ENCODE measurements at places on chromosomes 7 and 10.

- DNase-seq, result no peak
Observed at GRCh38 chr10:113037218-113037617, 87.2 kb downstream of the TCF7L2 start.

DNA sequence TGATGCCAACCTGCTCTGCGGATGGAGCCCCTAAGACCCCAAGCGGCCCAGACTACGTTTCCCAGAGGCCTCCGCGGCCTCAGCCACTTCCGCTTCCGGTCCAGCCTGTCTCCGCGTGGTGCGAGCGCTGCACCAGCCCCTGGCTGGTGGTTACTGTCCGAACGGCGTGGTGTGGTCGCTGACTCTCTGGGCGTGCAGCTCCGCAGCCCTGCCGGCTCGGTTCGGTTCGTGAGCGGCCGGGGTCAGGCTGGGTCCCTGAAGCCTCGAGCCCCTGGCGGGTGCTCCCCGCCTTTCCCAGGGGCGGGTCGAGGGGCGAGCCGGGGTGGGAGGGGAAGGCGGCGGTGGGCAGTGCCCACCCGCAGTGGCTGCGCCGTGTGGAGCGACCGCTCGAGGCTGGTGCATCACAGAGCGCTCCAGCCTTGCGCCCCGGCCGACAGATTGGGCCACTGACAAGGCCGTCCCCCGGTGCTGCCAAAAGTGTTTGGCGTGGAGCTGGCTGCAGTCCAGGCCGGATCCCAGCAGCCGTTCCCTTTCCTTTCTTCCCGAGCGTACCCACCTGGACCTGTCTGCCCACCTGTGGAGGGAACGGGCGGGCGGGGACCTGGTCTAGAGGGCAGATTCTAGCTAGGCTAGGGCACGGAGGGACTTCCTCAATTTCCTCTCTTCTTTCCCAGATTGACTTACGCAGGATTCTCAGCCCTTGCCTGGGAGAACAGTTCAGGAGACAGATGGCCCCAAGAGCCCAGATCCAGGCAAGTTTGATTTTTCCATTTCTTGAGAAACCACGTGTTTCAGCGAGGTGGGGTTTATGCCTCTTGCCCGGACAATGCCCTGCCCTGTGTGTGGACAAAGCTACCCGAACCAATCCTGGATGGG lies at the start of gene ZNF485:
ZNF485 (plus strand) TSS at position 116 of the 876 bp plus-strand sequence; CDS start at position 729, 613 bp downstream.
- peak; percentile 40 for DNase-seq

GRCh38 chr10:102718220-102718619 lies 3.8 kb downstream of the SFXN2 start:
- no peak for DNase-seq

- DNase-seq, result no peak
Observed at GRCh38 chr7:47392241-47392759, 189.6 kb downstream of the TNS3 start.

DNA sequence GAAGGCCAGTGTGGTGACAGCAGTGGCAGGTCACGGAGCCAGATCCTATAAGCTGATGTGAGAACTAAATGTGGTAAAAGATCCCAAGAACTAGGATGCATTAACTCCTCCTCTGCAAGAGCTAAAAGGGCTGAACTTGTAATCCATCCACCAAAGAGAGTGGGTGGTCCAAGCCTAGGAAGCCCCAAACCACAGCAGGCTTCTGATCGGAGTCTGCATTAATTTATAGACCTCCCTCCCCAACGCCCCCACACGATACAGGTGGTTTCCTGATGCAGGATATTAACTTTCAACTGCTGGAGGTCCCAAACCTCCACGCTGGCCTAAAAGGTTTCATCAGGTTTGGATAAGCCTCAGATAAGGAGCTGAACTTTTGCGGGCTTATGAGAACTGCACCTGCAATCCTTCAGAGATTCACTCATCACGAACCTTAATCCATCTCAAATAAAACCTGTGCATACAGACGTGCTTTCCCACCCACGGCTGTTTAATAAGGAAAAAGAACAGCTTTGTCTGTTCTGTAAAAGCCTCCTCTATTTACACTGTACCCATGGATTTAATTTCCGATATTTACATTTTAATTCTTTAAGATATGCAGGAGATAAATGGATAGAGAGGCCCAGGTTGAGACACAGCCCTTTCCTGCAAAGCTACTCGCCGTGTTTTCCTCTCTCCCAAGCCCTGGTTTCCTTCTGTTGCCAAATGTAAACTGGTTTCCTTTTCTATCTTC lies 74.9 kb downstream of the GFRA1 start:
- no peak for DNase-seq

DNA sequence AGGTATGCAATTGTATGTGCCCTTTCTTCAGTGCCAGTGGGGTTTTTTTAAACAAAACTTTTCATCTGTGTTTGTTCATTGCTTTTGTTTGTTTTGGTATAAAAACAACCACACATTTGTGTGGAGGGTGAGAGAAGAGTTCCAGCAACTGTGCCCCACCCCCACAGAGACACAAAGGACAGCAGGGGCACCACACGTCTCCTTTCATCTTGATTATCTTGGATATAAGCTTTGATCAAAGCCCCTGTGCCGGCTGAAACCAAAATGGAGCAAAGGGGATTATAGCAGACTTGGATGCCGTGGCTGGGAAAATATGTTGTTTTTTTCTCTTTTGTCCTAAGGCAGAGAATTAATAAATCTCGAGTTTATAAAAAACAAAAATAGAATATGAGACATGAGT lies 111.8 kb upstream of the RSU1 start:
- DNase-seq, result no peak

- no peak for DNase-seq
Observed at GRCh38 chr7:155913719-155914118, 101.5 kb upstream of the SHH start.

- DNase-seq, result no peak
Observed at GRCh38 chr7:106042196-106042611, 69.9 kb downstream of the SYPL1 start.

GRCh38 chr10:63376560-63377304 lies 89.0 kb downstream of the JMJD1C start:
- no peak for DNase-seq

GRCh38 chr7:46625032-46625431 lies 704.0 kb upstream of the IGFBP3 start:
- no peak for DNase-seq

GRCh38 chr7:137342265-137342664 lies 1.3 kb downstream of the PTN start:
- no peak for DNase-seq

- DNase-seq, result no peak
Observed at GRCh38 chr10:30462513-30462912, 28.5 kb downstream of the MAP3K8 start.

DNA sequence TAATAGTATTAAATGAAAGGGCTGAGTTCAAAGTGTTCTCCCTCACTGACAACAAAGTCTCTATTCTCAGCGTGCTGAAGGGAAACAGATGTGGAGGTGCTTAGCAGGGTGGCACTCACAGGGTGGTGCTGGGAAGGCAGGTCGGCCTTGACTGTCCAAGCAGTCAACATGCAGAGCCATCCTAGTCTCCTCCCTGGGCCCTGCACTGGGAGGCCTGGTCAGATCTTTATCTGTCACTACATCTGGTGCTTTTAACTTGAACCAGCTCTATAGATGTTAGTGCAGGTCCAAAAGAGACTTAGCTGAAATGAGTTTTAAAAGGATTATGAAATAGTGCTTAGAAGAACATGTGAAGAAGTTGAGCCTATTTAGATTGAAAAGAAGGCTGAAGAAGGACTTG lies 82.1 kb downstream of the AVL9 start:
- no peak for DNase-seq

DNA sequence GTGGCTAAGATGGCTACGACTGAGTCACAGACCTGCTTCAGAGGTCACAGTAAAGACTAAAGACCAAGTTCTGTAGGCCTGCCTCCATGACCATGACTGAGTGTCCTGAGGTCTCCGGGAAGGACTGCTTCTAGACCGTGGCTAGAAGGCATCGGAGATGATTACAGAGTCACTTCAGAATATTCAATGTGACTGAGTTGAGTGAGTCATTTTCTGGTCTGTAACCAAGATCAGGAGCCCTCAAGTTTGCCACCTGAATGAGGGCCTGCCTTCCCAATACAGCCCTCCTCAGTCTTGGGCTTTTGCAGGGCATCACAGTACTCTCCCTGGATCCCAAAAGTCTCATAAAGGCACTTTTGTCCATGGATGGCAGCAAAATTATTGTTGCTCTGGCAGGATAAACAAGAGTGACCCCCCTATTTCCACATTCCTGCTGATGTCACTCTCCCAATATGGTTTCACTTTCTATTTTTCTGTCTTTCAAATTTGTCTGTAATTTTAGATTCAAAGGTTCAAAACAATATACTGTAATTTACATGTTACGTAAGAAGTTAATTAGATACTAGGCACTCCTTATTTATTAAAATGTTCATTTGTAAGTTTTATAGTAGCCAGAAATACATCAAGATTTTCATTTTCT lies 47.7 kb upstream of the ZNF92 start:
- DNase-seq, result no peak

GRCh38 chr7:7895754-7896153 lies 72.8 kb upstream of the GLCCI1 start:
- peak; percentile 20 for DNase-seq

DNA sequence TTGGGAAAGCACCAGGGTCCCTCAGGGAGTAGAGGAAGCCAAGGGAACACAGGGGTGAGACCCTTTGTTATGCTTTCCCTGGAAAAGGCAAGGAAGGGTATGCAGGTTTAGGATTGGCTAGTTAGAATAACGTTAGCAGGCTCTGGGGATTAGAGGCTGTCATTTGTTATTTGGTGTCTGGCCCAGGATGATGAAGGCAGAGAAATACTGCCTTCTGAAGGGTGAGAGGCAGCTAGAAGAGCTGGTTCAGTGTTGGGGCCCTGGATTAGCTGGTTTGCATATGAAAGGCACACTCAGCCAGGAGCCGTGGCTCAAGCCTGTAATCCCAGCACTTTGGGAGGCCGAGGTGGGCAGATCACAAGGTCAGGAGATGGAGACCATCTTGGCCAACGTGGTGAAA lies 3.0 kb upstream of the PILRA start:
- DNase-seq, result no peak

DNA sequence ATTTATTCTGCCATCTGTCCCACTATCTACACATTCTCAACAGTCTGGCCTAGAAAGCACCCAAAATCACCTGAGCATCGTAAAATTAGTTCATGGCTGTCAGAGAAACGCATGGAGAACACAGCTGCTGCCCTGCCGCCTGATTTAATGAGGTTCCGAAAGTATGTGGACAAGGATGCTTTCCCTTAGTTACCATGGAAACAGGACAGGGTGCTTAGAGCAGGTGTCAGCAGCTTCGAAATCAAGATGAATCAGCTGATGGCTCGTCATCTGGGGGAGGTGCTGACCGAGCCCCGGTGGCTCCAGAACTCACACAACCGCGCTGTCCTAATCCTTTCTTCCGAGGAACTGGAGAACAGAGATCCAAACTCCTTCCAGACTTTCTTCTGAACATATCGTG lies 151.5 kb downstream of the TEX36 start:
- DNase-seq, result peak; percentile 41

- DNase-seq, result no peak
Observed at GRCh38 chr7:81111358-81111757, 192.5 kb upstream of the SEMA3C start.

Data from NCI-H1092 (cell line).